ENCODE measurements at places on chromosomes 5 and 9. TPM values are rescaled to one million over a fixed set of nuclear protein-coding genes. Genes with fewer than 3 reads are reported as not detected.

The NTNG2 gene
- 0.51 TPM for total RNA-seq

The ANGPTL2 gene
- total RNA-seq = 1.6 TPM

- DNase-seq = no peak
- no peak overlapping the region for H3K4me3 ChIP-seq
- no peaks in the 10 kb centered on the region for H3K27me3 ChIP-seq
- no peaks in the 10 kb centered on the region for H3K4me1 ChIP-seq
- no peak overlapping the region for H3K27ac ChIP-seq
Measured at GRCh38 chr9:22160221-22160620, 151.1 kb upstream of the CDKN2B start.

GRCh38 chr5:135059000-135059923 lies 25.2 kb upstream of the PITX1 start:
- DNase-seq = no peak
- H3K4me1 ChIP-seq = no peaks in the 10 kb centered on the region
- no peak overlapping the region for H3K27ac ChIP-seq

The KCNV2 gene
- total RNA-seq = 0.11 TPM

DNA sequence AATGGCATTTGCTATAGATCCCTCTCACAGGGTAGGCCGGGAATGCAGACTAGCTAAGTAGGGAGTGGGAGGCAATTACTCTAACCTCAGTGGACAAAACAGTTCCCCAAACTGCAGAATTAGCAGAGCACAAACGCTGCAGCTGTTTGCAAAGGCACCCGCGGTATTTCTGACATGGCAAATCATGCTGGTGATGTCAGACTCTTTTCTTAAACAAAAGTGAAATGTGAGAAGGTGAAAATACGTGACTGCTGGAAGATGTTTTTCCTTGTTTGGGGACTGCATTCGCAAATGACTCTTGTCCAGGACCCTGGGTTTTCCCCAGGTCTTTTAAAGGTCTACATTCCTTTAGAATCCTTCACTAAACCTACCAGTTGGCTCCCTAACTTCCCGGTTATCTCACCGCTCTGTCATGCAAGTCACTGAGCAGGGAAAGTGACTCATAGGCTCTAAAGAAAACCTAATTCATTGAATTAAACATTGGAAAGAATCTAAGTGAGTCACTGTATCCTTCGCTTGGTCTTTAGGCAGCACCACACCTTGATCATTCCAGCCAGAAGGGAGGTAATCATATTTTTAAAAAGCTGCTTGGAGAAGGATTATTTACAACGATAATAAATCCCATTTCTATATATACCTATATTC lies 91.5 kb upstream of the DNAH5 start:
- no peak overlapping the region for H3K27ac ChIP-seq
- no peaks in the 10 kb centered on the region for H3K36me3 ChIP-seq
- DNase-seq = no peak

DNA sequence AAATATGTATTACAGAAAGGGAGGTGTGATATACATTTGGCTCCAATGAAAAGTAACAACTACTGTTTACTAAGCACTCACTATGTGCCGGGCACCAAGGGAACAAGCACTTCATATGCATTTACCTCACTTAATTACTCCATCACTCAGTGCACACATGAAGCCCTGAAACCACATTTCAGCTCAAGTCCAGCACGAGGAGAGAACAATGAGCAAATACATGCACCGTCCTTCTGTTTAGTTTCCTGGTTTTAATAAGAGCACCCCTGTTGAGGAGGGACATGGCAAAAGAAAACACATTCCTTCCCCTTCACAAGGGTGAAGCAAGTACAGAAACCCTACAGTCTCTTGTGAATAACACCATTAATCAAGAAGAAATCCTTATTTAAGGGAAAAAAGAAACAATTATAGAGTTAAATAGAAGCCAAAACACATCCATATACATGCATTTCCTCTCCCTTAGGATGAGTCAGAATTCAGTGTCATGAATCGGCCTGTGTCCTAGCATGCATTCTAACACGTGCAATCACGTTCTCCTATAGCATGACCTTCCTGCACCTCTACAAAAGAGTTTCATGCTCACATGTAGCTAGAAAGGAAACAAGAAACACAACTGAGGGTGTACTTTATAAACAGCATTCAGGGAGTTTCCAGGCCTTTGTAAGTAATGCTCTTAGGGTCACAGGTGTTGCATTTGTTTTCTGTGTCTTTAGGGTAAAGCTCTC lies 411.6 kb downstream of the BNC2 start:
- H3K4me3 ChIP-seq = no peak overlapping the region
- peaks cover 8% of the 10 kb centered on the region for H3K4me1 ChIP-seq
- peak; percentile 76 for DNase-seq
- peak overlapping the region; percentile 29 for H3K27ac ChIP-seq
- no peaks in the 10 kb centered on the region for H3K27me3 ChIP-seq

DNA sequence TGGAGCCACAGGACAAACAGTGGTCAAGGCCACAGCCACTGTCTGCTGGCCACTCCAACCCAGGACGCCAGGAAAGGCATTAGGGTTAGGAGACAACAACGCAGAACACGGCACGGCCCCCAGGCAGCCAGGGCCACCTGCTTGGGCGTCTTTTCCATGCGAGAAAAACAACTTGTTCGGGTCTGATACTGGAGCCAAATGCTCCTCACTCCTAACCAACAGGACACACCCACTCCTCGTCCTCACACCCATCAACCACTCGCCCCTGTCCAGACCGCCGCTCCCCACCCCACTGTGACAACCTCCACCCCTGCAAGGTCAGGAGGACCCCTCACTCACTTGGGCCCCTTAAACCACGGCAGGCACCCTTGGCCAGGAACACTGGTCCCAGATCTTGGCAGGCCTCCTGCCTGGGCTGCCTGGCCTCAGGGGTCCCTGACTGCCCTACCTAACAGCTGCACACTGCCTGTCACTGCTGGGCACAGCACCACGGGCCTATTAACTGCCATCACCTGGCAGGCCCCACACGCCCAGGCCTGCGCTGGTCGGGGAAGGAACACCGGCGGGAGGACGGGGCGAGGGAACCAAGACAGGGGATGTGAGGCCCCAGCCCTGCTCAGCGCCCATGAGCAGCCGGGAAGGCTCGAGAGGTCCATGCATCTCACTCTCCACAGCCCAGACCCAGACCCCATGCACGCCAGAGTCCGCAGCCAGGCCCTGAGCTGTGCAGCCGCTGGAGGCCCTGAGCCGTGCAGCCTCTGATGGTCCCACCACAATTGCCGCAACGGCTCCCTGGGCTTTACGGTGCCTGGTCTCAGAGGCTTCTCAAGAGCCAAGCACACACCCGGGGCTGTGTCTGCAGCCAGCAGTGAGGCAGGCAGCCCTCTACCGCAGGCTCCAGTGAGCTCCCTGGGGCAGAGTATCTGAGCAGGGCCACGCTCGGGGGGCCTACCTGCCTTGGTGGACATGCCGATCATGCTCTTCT lies 13.8 kb downstream of the CLPTM1L start:
- no peak overlapping the region for H3K4me3 ChIP-seq
- no peaks in the 10 kb centered on the region for H3K27me3 ChIP-seq
- no peak for DNase-seq
- no peak overlapping the region for H3K27ac ChIP-seq

The IFNE gene
- total RNA-seq = not detected

DNA sequence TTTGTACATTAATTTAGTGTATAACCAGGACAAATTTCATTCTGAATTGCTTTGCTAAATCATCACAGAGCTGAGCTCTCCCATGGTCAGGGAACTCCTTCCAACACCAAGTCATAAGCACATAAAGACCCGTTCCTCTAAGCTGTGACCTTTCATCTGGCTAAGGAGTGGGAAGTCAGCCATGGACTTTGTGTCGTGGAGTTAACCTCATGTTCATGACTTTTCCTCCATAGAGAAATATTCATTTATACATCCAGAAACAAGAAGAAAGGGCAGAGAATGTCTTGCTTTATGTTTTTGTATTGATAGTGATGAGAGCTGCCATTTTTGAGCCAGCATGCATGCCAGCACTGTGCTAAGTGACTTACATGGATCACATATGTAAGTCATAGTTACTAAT lies 97.5 kb downstream of the INIP start:
- no peaks in the 10 kb centered on the region for H3K4me1 ChIP-seq
- no peak overlapping the region for H3K4me3 ChIP-seq
- H3K36me3 ChIP-seq = no peaks in the 10 kb centered on the region
- no peaks in the 10 kb centered on the region for H3K27me3 ChIP-seq
- no peak for DNase-seq
- H3K27ac ChIP-seq = no peak overlapping the region

GRCh38 chr9:12771891-12772290 lies 2.9 kb upstream of the LURAP1L start:
- H3K27me3 ChIP-seq = no peaks in the 10 kb centered on the region
- no peaks in the 10 kb centered on the region for H3K36me3 ChIP-seq
- H3K4me1 ChIP-seq = no peaks in the 10 kb centered on the region
- no peak for DNase-seq

GRCh38 chr5:67431191-67431590 lies 234.6 kb upstream of the CD180 start:
- no peak for DNase-seq
- H3K4me1 ChIP-seq = no peaks in the 10 kb centered on the region
- H3K27ac ChIP-seq = no peak overlapping the region
- no peak overlapping the region for H3K4me3 ChIP-seq
- H3K27me3 ChIP-seq = no peaks in the 10 kb centered on the region

The SLC27A6 gene
- not detected for total RNA-seq

DNA sequence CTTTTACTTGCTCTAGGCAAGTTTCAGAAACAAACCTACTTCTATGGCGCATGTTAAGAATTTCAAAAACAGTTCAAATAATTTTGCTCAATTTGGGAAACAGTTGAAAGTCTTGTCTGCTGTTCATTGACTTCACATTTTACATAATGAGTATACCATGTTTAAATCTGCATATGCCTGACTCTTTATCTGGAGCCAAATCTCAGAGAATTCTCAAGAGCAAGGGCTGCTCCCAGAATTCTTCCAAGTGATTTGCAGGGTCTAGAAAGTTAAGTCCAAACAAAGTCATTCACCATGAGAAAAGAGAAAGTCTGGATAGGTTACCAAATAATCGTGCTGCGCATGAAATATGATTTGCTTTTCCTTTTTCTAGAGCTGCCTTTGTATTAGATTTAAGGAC lies 160.2 kb downstream of the CHSY3 start:
- no peaks in the 10 kb centered on the region for H3K27me3 ChIP-seq
- no peak overlapping the region for H3K27ac ChIP-seq
- no peaks in the 10 kb centered on the region for H3K36me3 ChIP-seq
- H3K4me3 ChIP-seq = no peak overlapping the region
- DNase-seq = no peak
- H3K4me1 ChIP-seq = no peaks in the 10 kb centered on the region

- H3K4me1 ChIP-seq = peaks cover 51% of the 10 kb centered on the region
- peak overlapping the region; percentile 95 for H3K4me3 ChIP-seq
- H3K27me3 ChIP-seq = no peaks in the 10 kb centered on the region
- DNase-seq = no peak
Measured at GRCh38 chr9:34989946-34990635, 546 bp downstream of the DNAJB5 start.

GRCh38 chr5:148729182-148729581 lies 74.9 kb upstream of the HTR4 start:
- H3K27me3 ChIP-seq = no peaks in the 10 kb centered on the region
- peaks cover 3% of the 10 kb centered on the region for H3K4me1 ChIP-seq
- H3K36me3 ChIP-seq = no peaks in the 10 kb centered on the region
- no peak for DNase-seq
- H3K4me3 ChIP-seq = no peak overlapping the region

GRCh38 chr5:169637549-169638121 lies 560 bp downstream of the DOCK2 start:
- DNase-seq = no peak
- H3K27me3 ChIP-seq = no peaks in the 10 kb centered on the region
- H3K4me3 ChIP-seq = peak overlapping the region; percentile 89
- H3K4me1 ChIP-seq = peaks cover 12% of the 10 kb centered on the region

DNA sequence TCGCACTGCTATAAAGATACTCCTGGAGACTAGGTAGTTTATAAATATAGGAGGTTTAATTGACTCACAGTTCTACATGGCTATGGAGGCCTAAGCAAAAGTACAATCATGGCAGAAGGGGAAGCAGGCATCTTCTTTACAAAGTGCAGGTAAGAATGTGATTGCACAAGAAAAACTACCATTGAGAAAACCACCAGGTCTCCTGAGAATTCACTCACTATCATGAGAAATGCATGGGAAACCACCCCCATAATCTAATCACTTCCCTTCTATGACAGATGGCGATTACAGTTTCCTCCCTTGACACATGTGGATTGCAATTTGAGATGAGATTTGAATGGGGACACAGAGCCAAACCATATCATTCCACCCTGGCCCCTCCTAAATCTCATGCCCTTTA lies 121.2 kb upstream of the ST8SIA4 start:
- H3K27ac ChIP-seq = no peak overlapping the region
- peak; percentile 34 for DNase-seq
- H3K27me3 ChIP-seq = no peaks in the 10 kb centered on the region
- no peaks in the 10 kb centered on the region for H3K36me3 ChIP-seq
- H3K4me1 ChIP-seq = no peaks in the 10 kb centered on the region

The GRM6 gene
- total RNA-seq = not detected

DNA sequence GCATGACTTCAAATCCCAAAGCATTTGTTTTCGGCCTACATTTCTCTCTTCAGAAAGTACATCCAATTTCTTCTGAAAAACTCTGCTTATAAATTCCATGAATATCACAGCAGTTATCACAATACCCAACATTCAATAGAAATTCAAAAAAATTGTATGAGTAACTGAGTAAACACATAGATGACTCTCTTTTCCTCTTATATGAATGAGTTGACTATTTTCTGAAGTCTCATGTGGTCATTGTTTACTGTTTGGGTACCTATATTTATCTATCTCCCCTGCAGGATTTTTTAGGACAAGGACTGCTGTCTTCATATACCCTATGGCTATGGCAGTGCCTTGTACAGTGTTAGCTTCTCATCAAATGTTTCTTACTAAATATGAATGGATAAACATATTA lies 157.1 kb downstream of the HTR1A start:
- no peaks in the 10 kb centered on the region for H3K4me1 ChIP-seq
- DNase-seq = no peak
- no peak overlapping the region for H3K4me3 ChIP-seq
- H3K27me3 ChIP-seq = no peaks in the 10 kb centered on the region
- H3K27ac ChIP-seq = no peak overlapping the region

- H3K4me1 ChIP-seq = no peaks in the 10 kb centered on the region
- no peaks in the 10 kb centered on the region for H3K36me3 ChIP-seq
- H3K27ac ChIP-seq = no peak overlapping the region
- no peak overlapping the region for H3K4me3 ChIP-seq
- H3K27me3 ChIP-seq = no peaks in the 10 kb centered on the region
Measured at GRCh38 chr5:147686421-147686820, 96.1 kb downstream of the JAKMIP2 start.

The PLK2 gene
- total RNA-seq = 0.69 TPM

Measured in GM12878 (cell line).